ENCODE measurements at places on chromosomes 2 and 18.

DNA sequence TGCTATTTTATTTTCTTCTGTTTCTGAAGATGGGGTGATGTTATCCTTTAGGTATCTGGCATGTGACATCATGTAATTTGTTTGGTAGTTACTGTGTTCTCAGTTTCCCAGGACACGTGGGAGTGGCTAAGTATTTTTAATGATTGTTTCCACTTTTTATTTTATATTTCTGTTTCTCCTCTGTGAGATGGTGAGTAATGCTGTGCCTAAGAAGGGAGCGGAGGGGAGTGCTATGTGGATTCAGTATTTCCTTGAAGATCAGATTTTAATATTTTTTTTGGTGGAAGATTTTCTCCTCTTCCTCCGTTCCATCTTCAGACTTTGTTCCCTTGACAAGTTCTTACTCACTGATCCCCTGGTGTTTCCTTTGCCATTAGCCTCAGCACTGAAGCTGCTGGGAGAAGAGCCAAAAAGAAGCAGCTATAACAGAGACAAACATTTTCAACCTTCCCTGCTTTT, 180.0 kb upstream of the MMADHC start:
- peak; percentile 18 for DNase-seq

DNA sequence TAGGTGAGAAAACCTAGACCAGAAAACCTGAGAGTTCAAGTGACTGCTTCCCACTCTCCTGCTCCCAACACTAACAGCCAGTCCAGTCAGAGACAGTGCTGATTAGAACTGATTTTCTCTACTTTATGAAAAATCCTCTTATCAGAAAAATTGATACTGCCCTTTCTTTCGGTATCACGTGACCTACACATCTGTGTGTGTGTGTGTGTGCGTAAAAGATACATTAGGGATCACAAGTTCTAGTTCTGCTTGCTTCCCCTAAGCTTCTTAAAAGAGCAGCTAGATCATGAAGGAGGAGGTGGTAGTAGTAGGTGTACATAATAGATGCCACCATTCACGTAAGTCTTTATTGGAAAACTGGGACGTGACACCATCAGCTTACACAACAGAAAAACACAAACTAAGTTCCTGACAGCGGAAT, 1.5 kb downstream of the ARL5A start:
- no peak for DNase-seq

DNA sequence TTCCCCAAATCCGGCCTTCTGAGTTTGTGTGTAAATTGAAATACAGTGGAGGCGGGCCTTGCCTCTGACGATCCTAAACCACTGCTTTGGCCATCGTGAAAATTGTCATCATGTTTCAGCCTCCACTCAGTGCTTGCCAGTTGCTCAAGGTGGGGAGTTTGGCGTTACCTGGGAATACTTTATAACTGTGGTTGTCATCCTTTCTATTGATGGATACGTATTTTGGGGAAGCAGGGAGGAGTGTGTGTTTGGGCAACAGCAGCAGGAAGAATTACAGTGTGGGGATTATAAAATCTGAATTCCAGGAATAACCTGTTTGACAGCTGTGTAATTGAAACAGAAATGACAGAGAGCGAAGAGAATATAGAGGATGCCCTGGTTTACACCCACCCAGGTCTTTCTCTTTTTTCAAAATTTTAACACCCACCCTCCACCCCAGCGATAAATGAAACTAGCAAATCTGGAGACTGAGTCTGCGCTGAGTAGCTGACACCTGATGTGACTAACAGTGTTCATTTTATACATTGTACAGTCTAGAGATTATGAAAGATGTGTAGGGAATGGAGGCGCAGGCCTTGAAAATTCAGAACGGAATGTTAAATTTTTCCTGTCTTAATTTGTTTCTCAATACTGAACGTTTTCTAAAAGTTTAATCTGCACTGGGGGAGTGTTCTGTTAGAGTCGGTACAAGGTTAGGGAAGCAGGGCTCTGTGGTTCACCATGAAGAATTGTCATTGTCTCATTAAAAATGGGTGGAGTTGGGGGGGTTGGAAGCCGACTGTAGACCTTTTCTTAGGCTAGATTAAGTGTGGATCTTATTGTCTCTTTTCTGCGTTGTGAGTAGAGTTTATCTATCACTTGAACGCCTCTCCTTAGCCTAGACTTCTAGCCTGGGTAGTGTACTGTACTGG, 1.6 kb downstream of the MAP4K4 start:
- no peak for DNase-seq

DNA sequence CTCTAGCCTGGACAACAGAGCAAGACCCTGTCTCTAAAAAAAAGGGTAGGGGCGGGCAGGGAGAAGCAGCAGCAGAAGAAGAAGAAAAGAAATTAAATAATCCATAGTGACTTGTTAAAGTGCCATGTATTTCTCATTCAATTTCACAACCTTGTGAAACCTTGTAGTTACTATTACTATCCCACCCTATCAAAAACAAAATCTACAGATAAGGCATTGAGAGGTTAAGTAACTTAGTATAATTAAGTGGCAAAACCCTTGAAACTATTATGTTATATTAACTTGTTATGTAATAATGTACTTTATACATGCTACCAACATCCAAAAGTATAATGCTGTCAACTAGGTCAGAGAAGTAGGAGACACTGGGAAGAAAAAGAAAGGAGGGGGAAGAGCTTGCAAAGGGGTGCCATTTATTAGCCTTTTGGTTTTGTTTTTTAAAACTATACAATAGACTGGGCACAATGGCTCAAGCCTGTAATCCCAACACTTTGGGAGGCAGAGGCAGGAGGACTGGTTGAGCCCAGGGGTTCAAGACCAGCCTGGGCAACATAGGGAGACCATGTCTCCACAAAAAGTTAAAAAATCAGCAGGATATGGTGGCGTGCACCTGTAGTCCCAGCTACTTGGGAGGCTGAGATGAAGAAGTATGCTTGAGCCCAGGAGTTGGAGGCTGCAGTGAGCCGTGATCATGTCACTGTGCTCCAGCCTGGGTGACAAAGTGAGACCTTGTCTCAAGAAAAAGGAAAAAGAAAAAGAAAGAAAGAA, 11.3 kb downstream of the TLK1 start:
- DNase-seq: no peak

DNA sequence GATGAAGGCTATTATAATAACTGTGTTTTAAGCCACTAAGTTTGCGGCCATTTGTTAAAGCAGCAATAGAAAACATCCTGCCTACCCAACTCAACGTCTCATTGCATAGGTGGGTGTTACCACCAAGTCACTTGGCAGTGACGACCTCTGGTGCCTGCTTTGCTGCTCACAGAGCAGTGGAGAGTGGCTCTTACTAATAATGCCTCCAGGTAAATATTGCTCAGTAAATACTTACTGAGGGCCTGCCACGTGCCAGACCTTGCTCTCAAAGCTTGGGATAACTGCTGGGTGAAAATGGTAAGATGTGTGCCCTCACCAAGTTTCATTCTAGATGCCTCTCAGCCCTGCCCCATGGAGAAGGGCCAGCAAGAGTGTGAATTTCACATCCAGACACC, 27.7 kb downstream of the ITGA6 start:
- DNase-seq: no peak

DNA sequence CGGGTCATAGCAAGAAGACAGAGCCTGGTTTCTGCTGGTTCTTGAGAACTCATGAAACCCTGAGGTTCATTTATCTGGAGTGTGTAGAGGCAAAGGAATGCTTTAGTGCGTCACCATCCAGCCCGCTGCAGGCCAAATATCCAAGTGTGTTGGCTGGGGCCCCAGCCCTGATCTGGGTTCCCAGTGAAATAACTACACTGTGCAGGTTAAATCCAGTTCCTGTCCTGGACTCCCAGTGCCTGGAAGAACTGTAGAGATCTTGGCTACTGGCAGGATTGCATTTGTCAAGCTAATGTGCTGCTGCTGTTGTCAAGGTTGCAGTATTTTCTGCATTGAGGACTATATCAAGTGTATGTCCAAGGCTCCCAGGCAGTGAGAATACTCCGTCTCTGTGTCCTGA, 89.9 kb downstream of the MAPK4 start:
- DNase-seq: no peak

DNA sequence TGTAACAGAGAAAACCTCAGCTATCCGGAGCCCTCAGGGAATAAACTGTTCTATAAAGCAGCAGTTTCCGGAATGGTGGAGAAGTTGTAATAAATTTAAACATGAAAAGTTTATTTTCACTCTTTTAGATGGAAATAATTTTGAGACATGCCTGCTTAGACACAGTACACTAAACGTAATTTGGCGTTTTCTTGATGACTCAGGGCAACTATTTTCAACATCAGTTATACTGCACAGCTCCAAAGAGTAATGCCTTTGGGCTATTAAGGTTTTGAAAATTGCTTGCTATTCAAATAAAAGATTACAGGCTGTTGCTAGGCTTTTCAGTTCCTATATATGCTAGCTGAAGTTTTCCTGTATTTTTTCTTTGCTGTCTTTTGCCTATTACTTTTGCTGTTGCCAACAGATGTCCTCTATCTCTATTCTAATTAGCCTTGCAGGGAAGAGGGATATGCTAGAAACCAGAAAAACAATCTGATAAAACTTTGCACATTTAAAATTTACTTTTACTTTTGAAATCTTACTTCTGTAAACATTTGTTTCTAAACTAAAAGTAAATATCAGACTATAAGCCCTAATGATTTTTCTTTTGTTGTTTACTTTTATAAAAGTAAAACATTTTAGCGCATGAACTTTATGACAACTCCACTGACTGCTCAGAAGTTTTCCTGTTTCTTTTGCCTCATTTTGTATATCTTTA, 113.4 kb upstream of the WDSUB1 start:
- DNase-seq: no peak

GRCh38 chr2:191215666-191216065, 29.5 kb upstream of the MYO1B start:
- DNase-seq: no peak

- no peak for DNase-seq
Measured at GRCh38 chr2:215772003-215772402, 241.3 kb downstream of the MREG start.

- no peak for DNase-seq
Measured at GRCh38 chr2:111666160-111666559, 217.8 kb downstream of the ANAPC1 start.

GRCh38 chr2:97774425-97774824, 61.0 kb downstream of the ZAP70 start:
- DNase-seq: no peak

DNA sequence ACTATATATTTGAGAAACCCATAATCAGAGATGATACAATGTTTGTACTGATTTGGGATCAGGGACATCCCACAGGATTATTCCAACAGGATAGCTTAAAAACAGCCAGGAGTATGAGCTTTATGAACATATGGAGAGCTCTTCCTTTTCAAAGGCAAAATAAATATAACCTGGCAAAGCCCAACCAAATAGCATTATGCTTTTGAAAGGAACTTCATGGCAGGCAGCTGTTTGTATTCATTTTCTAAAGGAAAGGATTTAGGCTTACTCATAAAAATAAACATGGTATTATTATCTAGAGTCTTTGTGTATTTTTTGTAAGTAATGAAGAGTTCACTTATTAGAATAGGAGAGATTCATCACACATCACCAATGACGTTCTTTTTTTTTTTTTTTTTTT, 44.4 kb downstream of the CCDC195 start:
- no peak for DNase-seq

- DNase-seq: no peak
Measured at GRCh38 chr2:149167001-149167780, 128.7 kb downstream of the LYPD6B start.

DNA sequence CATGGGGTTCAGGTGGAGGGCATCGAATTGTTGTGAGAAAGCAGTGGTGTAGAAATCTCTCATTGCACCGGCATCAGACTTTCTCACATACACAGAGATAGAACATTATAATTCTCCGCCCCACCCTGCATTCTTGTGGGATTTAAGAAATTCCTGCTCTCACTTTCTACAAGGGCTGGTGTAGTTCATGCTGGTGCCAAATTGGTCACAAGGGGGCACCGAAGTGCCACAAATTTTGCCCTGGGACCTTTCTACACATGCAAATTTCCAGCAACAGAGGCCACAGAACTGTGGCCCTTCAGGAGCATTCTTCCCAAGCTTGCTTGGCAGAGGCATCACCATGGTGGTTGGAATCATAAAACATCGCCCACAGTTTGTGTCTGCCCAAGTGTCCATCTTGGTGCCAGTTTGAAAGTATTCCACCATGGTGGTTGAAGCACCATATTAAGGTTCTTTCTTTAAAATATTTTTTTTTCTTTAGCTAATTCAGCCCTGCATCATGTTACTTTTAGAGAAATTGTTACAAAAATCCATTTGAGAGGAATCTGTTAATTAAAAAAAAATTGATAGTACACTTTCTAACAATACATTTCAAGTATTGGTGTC, 521.2 kb upstream of the FANCL start:
- DNase-seq: peak; percentile 60

- no peak for DNase-seq
Measured at GRCh38 chr2:8389431-8390108, 292.3 kb upstream of the ID2 start.

DNA sequence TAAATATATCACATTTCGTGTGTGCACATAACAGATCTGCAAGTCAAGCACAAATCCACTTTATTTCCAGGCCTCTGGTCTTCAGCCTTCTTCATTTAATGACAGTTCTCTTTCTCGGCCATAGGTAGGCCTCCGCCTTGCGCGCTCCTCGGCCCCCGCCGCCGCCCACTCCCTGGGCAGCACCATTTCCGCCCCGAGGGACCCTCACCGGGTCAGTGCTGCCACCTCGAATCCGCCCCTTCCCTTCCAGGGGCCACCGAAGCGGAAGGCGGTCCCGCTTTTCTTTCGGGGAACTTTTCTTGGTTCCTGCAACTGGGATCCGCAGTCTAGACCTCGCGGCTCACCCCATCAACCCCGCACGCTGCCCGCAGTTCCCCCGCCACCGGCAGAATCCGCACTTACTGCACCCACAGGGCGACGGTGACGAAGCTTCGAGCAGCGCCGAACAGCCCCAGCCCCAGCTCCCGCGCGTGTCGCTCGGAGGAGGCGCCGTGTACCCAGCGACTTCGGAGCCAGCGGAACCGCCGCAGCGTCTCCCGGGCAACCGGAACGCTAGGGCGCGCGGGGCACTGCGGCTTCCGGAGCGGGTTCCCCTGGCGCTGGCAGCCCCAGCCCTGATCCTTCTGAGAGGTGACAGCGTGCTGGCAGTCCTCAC, at the start of gene CDKL4:
TSS of gene CDKL4 (minus strand) at position 502 of the 655 bp plus-strand sequence.
- DNase-seq: peak; percentile 62

- DNase-seq: no peak
Measured at GRCh38 chr18:10264260-10264659, 190.2 kb upstream of the APCDD1 start.

GRCh38 chr18:70190529-70190928, 15.0 kb downstream of the RTTN start:
- no peak for DNase-seq

DNA sequence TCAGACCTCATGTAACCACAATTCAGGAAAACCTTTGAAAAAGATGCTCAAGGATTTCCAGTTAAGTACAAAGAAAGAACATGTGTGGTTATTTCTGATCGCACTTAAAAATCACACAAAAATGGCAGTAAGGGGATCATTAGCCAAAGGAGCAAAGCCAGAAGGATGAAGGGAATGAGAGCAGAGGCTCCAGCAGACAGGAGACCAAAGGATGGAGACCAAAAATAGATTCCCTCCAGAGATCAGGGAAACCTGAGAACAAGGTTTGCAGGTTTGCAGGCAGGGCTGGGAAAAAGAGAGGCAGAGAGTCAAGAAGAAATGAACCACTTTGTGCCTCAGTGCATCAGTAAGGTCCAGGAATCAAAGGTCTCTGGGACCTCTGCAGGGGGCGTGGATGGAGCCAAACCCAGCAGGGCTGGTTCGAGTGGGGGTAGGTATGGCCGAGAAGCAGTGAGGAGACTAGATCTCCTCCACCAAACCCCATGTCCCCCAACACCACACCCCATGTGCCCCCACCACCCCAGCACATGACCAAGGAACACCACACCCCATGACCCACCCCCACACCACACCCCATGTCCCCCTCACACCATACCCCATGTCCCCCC, 98.5 kb upstream of the GPC1 start:
- no peak for DNase-seq

Data from COR-L47 (cell line).